Activated CD8-positive, alpha-beta memory T cell treated with anti-CD3 and anti-CD28 coated beads for 1 hour (primary cell): ENCODE measurements at places on chromosomes 3 and 15.

- no peak for DNase-seq
Observed at GRCh38 chr3:184907681-184908649, 96.0 kb downstream of the VPS8 start.

DNA sequence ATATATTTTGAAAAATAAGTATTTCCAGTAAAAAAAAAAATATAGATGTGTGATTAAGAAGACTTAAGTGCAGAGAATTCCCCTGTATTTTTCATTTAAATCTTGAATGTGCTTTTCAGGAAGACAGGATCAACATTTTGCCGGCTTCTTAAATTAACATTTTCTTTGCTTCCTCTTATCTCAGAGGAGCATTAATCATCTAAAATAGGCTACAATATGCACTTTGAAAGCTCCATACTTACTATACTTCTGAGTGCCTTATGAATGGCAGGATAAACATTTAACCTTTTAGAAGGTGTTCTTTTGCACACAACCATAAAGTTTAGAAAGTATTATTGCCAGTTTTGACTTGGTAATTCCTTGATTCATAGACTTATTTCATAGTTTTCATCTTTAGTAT, 164.3 kb downstream of the ECT2 start:
- DNase-seq: no peak

GRCh38 chr15:67194171-67195114, 60.0 kb downstream of the AAGAB start:
- DNase-seq: no peak

- no peak for DNase-seq
Observed at GRCh38 chr3:177195242-177195991, 1.9 kb downstream of the TBL1XR1 start.

DNA sequence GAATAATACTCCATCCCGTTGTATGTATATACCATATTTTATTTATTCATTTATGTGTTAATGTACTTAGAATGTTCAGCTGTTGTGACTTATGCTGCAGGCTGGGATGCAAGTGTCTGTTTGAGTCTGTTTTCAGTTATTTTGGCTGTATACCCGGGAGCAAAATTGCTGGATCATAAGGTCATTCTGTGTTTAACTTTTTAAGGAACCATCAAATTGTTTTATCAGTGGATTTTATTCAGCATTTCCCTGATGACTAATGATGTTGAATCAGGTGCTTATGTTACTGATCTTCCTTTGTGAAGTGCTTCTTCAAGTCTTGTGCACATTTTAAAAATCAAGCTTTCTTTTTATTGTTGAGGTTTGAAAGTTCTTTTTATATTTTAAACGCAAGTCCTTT, 118.1 kb downstream of the SLC25A26 start:
- DNase-seq: no peak

DNA sequence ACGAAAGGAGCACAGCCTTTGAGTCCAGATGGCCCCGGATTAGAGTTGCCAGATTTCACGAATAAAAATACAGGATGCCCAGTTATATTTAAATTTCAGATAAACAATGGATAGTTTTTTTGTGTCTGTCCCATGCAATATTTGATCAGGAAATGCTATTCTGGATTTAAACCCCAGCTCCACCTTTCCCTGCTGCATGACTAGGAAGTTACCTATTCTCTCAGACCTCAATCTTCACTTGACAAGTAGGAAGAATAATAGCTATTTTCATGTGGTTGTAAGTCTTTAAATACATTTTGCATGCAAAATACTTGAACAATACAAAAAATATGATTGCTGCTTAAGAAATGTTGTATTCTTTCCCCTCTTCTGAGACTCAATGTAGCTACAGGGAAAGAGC, 125.3 kb upstream of the P2RY1 start:
- no peak for DNase-seq

GRCh38 chr15:58048261-58048660, 17.2 kb downstream of the ALDH1A2 start:
- DNase-seq: no peak

DNA sequence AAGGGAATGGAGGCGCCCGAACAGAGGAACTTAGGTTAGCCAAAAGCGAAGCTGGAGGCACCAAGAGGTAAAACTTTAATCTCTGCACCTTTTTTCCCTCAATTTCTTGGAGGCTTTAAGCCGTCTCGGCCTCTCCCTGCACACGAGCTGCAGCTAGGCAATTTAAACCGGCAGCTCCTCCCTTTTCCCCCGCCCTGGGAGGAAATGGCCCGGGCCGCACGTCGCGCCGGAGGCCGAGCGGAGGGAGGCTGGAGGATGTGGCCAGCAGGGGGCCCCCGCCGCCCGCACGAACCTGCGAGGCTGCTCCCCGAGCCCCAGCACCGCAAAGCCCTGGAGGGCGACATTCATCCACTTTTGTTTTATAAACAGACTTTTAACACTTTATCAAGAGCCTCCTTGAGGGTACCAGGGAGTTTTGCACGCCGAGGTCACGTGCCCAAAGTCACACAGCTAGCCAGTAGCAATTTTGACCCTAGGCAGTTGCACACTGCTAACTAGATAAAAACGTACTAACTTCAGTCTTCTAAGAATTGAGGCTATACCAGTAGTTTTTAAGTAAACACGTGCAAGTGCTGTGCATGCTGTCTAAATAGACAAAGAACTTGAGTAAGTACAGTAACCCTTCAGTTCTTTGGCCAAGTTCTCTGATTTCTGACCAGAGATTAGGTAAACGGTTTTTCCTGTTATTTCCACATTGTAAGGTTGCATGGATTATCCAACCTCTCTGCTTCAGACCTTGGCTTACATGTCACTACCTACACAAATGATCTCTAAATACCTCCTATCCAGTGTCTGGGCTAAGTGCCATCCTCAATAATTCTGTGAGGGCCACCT, 668 bp upstream of the XXYLT1 start:
- DNase-seq: peak; percentile 85

DNA sequence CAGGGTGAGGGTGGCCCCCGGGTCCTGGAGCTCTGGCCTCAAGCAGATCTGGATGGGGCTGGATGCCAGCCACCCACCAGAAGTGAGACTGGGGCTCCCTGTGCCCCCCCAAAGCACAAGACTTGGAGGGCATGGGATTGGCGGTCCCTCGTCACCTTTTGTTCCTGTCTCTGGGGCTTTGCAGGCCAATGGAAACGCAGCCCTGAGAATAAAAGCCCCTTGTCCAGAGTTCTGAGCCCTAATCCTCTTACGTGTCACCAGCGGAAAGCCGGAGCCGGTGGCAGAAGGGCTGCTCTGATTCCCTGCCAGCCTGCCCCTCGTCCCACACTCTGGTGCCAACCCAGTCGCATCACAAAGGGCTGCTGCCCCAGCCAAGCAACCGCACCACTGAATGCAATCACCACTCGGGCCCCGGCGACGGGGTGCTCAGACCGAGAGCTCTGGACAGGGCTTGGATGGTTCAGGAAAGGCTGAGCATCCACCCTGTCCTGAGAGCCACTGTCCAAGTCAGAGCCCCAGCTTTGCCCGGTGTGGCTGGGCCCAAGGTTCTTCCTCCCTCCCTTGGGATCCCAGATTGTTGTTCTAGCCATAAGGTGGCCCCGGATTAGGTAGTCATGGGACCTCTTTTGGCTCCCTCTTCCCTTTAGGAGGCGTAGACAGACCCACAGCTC, 22.8 kb upstream of the ELP6 start:
- DNase-seq: no peak

DNA sequence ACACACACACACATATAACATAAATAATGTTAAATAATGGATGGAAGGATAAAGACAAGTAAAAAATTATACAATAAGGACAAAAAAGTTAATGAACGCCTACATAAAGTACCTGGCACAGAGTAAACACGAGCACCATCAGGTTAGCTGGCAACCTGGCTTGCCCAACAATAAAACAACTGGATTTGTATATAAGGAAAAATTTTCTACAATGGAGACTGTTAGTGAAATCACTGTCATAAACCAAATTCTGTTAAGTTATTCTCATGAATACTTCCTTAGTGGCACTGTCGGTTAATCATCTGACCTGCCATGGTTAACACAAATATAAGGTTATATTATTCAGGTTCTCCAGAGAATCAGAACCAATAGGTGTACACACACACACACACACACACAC, 54.8 kb downstream of the DPH6 start:
- DNase-seq: no peak
